ENCODE measurements at places on chromosomes 11 and 22. TPM values are rescaled to one million over a fixed set of nuclear protein-coding genes. Genes with fewer than 3 reads are reported as not detected.
A peak's percentile ranks its signal among the peaks of the same experiment; 100 is the strongest.

DEAF1 gene
- 16.8 TPM for total RNA-seq

SLN gene
- total RNA-seq = not detected

IL17REL gene
- not detected for total RNA-seq

DNA sequence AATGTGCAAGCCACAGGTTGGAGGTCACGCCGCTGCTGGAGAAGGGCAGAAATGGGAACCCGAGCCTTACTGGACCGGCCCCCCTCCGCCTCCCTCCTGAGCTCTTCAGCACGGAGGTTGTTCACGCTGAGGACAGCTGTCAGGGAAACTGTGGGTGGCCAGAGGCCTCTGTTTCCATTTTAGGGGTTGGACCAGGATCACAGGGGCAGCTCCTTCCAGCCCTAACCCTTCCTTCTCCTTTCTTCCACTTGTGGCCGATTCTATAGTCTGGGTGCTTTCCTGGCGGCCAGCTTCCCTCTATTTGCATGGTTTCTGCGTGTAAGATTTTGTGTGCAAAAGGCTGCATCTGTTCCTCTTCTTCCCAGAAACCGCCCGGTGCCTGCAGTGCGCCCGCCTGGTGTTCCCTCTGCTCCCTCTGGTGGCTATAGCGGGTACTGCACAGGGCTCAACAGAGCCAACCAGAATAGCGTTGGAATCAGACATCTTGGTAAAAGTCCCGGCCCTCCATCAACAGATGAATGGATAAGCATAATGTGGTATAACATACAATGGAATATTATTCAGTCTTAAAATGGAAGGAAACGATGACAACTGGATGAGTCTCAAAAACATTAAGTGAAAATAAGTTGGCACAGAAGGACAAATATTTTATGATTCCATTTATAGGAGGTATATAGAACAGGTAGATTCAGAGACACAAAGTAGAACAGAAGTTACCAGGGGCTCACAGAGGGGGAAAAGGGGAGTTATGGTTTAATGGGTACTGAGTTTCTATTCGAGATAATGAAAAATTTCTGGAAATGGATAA, 8.4 kb upstream of the SLC22A8 start:
- H3K4me3 ChIP-seq = no peak overlapping the region
- peak; percentile 84 for DNase-seq
- H3K36me3 ChIP-seq = no peaks in the 10 kb centered on the region
- no peak overlapping the region for H3K27ac ChIP-seq
- H3K4me1 ChIP-seq = no peaks in the 10 kb centered on the region

- peaks cover 16% of the 10 kb centered on the region for H3K36me3 ChIP-seq
- no peak overlapping the region for H3K4me3 ChIP-seq
- H3K27me3 ChIP-seq = no peaks in the 10 kb centered on the region
These were observed 20.1 kb upstream of the TSKU start for GRCh38 chr11:76762867-76763572.

DNA sequence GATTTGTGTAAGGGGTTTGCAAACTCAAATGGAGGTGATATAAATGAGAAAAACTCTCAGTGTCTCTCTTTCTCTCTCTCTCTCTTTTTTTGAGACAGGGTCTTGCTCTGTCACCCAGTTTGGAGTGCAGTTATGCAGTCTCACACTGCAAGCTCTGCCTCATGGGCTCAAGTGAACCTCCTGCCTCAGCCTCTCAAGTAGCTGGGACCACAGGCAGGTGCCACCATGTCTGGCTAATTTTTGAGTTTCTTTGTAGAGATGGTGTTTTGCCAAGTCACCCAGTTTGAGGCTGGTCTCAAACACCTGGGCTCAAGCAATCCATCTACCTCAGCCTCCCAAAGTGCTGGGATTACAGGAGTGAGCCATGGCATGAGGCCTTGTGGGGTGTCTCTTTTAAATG, 2.9 kb downstream of the BIRC3 start:
- no peaks in the 10 kb centered on the region for H3K36me3 ChIP-seq
- DNase-seq = no peak
- no peaks in the 10 kb centered on the region for H3K27me3 ChIP-seq
- no peak overlapping the region for H3K27ac ChIP-seq
- no peaks in the 10 kb centered on the region for H3K4me1 ChIP-seq
- no peak overlapping the region for H3K4me3 ChIP-seq

DNA sequence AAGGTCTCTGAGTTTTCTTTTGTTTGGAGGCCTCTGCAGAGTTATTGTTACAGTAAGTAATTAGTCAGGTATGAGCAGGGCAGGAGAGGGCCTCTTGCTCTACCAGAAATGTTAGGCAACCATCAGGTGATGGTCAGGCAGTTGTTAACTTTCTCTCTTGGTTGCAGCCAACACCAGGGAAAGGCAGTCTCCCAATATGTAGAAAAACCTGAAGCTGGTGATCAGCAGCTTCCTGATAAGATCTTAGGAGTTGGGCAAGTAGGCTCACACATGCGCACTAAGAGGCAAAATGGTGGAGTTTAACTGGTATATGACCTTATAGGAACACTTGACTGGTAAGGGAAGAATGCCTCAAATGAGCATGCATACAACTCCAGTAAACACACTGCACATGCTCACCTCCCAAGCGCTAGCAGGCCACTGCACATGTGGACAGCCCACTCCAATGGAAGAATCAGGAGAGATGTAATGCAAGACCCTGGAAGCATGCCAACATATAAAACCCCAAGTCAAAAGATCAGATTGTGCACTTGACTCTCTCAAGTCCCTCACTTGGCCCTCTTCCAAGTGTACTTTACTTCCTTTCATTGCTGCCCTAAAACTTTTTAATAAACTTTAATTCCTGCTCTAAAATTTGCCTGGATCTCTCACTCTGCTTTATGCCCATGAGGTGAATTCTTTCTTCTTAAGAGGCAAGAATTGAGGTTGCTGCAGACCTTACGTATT, 23.7 kb upstream of the SLC35F2 start:
- no peak overlapping the region for H3K4me3 ChIP-seq
- DNase-seq = no peak
- no peaks in the 10 kb centered on the region for H3K4me1 ChIP-seq
- H3K27ac ChIP-seq = no peak overlapping the region
- no peaks in the 10 kb centered on the region for H3K27me3 ChIP-seq
- no peaks in the 10 kb centered on the region for H3K36me3 ChIP-seq

DNA sequence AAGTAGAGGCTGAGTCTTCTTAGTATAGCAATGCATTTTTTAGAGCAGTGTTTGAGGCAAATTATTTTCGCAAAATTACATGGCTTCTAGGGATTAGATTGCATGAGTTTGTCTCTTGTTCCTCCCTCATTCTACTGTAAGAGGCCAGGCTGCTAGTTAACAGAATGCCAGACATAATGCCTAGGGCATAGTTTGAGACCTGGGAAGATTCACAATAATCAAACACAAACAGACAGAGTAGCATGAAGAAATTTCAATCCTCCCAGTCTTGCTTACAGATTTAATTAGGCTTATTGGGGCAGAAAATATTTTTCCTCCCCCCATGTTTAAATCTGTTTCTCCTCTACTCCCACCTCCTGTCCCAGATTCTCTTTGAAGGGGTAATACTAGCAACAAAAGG, 48.3 kb downstream of the ARHGEF12 start:
- DNase-seq = no peak
- H3K36me3 ChIP-seq = no peaks in the 10 kb centered on the region
- H3K27me3 ChIP-seq = no peaks in the 10 kb centered on the region
- H3K4me1 ChIP-seq = no peaks in the 10 kb centered on the region
- H3K4me3 ChIP-seq = no peak overlapping the region

GRCh38 chr22:49554741-49555140, 272.9 kb downstream of the BRD1 start:
- peak; percentile 28 for DNase-seq
- H3K4me1 ChIP-seq = no peaks in the 10 kb centered on the region
- no peaks in the 10 kb centered on the region for H3K27me3 ChIP-seq
- no peaks in the 10 kb centered on the region for H3K36me3 ChIP-seq
- H3K27ac ChIP-seq = no peak overlapping the region
- no peak overlapping the region for H3K4me3 ChIP-seq

- H3K4me3 ChIP-seq = no peak overlapping the region
- peak; percentile 65 for DNase-seq
- peaks cover 3% of the 10 kb centered on the region for H3K4me1 ChIP-seq
- no peaks in the 10 kb centered on the region for H3K27me3 ChIP-seq
- H3K27ac ChIP-seq = no peak overlapping the region
These were observed 146.5 kb upstream of the RAG2 start for GRCh38 chr11:36744375-36745168.

GRCh38 chr22:36201630-36202319, at the start of gene APOL4:
Gene APOL4, minus strand, starts transcription at chr22:36201809. Its CDS starts 75 bp downstream, at chr22:36201734.
- H3K4me3 ChIP-seq = no peak within 1 kb of the TSS
- no peak within 1 kb of the TSS for H3K27ac ChIP-seq
- DNase-seq = no peak
- H3K4me1 ChIP-seq = no peaks in the 10 kb centered on the region

DNA sequence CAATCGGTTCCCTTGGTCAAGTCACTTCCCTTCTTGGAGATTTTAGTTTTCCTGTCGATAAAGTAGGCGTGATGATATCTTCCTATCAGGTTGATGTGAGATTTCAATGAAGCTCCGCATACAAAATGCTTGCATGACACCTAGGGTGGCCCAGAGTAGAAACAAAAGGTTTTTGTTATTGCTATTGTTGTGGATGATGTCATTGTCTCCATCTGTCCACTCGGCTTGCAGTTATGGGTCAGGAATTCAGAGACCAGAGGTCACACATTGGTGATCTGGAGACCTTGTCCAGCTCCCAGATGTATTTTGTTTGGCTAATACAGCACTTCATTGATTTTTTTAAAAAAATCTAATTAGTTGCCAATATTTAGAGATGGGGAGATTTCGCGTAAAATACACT, 382.1 kb downstream of the MN1 start:
- no peaks in the 10 kb centered on the region for H3K27me3 ChIP-seq
- no peak overlapping the region for H3K27ac ChIP-seq
- H3K4me1 ChIP-seq = peaks cover 14% of the 10 kb centered on the region
- H3K36me3 ChIP-seq = no peaks in the 10 kb centered on the region
- no peak for DNase-seq

DNA sequence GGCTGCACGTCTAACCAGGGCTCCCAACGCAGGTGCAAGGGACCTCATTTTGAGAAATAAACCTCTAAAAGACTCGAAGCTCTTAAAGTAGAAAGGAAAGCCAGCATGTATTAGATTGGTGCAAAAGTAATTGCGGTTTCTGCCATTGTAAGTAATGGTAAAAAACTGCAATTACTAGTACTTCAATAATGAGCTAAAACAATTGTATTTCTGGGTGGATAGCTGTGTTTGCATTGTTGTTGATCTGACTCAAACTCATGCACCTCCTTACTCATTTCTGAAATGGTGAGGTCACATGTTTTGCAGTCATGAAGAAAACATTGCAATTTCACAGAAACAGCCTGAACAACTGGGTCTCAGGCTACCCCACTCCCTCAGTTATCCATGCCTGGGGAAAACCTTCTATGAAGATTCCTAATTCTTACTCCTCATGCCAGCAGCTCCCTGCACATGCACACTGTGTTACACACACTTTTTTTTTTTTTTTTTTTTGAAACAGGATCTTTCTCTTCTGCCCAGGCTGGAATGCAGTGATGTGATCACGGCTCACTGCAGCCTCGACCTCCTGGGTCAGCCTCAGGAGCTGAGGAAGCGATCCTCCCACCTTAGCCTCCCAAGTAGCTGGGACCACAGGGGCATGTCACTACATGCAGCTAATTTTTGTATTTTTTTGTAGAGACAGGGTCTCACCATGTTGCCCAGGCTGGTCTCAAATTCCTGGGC, 24.6 kb downstream of the VWCE start:
- H3K27me3 ChIP-seq = no peaks in the 10 kb centered on the region
- H3K36me3 ChIP-seq = no peaks in the 10 kb centered on the region
- no peak for DNase-seq
- no peaks in the 10 kb centered on the region for H3K4me1 ChIP-seq
- H3K4me3 ChIP-seq = no peak overlapping the region

GRCh38 chr11:32072872-32073643, 17.8 kb upstream of the RCN1 start:
- no peak for DNase-seq
- H3K36me3 ChIP-seq = no peaks in the 10 kb centered on the region
- no peaks in the 10 kb centered on the region for H3K4me1 ChIP-seq

GRCh38 chr22:23520863-23521440, 59.1 kb downstream of the IGLL1 start:
- no peaks in the 10 kb centered on the region for H3K4me1 ChIP-seq
- H3K27me3 ChIP-seq = no peaks in the 10 kb centered on the region
- peak; percentile 53 for DNase-seq

DNA sequence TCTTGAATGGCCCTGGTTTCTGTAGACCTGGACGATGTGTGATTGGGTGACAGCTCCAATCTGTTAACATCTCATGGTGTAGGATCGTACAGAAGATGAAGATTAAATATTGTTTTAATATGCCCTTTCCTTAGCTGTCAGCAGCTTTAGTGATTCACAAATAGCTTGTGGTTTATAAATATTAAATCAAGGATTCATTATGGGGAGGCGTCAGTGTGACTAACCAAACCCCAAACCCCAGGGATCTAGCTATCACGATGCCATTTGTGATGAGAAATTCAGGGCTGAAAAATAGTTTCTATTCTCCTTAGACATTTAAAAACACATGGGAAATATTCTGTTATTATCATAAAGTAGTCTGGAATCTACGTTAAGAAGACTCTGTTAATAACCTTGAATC, 73.4 kb downstream of the NCAM1 start:
- H3K27me3 ChIP-seq = no peaks in the 10 kb centered on the region
- H3K27ac ChIP-seq = no peak overlapping the region
- no peaks in the 10 kb centered on the region for H3K36me3 ChIP-seq
- H3K4me1 ChIP-seq = no peaks in the 10 kb centered on the region
- H3K4me3 ChIP-seq = no peak overlapping the region
- DNase-seq = no peak

- no peak for DNase-seq
- no peak overlapping the region for H3K27ac ChIP-seq
- no peak overlapping the region for H3K4me3 ChIP-seq
These were observed 32.6 kb upstream of the SLC6A5 start for GRCh38 chr11:20566591-20567434.

- H3K4me1 ChIP-seq = no peaks in the 10 kb centered on the region
- H3K27ac ChIP-seq = no peak overlapping the region
- H3K36me3 ChIP-seq = no peaks in the 10 kb centered on the region
- H3K4me3 ChIP-seq = no peak overlapping the region
These were observed 19.5 kb downstream of the LHFPL7 start for GRCh38 chr22:24926849-24927579.

GRCh38 chr22:43432883-43433415, 21.1 kb downstream of the MPPED1 start:
- H3K4me3 ChIP-seq = no peak overlapping the region
- H3K4me1 ChIP-seq = peaks cover 13% of the 10 kb centered on the region
- no peak overlapping the region for H3K27ac ChIP-seq
- no peak for DNase-seq

All from right lobe of liver (tissue), 6 donors.